ENCODE measurements at places on chromosomes 6 and 20.
A peak's percentile ranks its signal among the peaks of the same experiment; 100 is the strongest.

DNA sequence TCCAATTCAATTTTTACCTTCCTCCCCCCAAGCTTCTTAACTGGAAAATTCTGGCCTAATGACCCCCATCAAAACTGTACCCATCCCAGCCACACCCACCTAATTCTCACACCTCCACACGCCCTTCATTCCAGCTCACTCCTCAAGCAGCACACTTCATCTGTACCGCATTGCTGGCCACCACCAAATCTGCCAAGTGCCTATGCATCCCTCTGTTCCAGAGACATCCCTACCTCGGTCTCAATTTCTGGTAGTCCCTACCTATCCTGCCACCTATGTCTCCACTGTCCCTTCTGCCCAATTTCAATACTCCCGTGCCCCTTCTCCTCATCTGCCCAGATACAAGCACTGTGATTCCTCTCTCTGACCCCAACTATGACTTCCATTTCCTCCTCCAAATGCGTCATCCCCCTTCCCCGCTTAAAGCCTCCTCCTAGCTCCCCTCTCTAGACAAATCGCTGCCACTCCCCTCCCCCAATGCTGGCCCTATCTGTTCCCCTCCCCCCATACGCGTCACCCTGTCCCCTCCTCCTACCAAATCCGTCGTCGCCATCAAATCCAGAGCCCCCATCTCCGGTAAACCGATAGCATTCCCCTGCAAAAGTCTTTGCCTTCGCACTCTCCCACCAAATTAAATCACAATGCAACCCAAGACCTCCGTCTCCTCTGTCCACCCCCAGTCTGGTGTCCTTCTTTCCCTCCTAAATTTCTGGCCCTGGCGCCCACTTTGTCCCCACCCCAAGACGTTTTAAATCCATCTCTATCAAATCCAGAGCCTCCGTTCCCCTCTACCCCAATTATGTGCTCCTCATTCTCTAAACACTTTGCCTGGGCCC, 1.2 kb downstream of the MTCH1 start:
- DNase-seq: peak; percentile 33

- no peak for DNase-seq
Measured at GRCh38 chr20:44480097-44480496, 4.4 kb downstream of the TTPAL start.

- no peak for DNase-seq
Measured at GRCh38 chr6:147530132-147531060, 21.9 kb downstream of the SAMD5 start.

- DNase-seq: no peak
Measured at GRCh38 chr6:33277663-33278391, 904 bp downstream of the B3GALT4 start.

GRCh38 chr6:138722425-138723371, 50.9 kb upstream of the CCDC28A start:
- DNase-seq: no peak

Measured in glomerular endothelial cell (primary cell).